ENCODE measurements at places on chromosomes 1 and 21. TPM values are rescaled to one million over a fixed set of nuclear protein-coding genes. Genes with fewer than 3 reads are reported as not detected.

VSIG8 gene
- not detected for polyA plus RNA-seq

TMEM82 gene
- not detected for polyA plus RNA-seq

NIBAN1 gene
- polyA plus RNA-seq: 41.4 TPM

BMP8A gene
- polyA plus RNA-seq: not detected

HSD3B2 gene
- not detected for polyA plus RNA-seq

RGS4 gene
- 0.05 TPM for polyA plus RNA-seq

FAM151A gene
- polyA plus RNA-seq: not detected

SNAPIN gene
- polyA plus RNA-seq: 78.6 TPM

AK4 gene
- 67.6 TPM for polyA plus RNA-seq

GPR52 gene
- not detected for polyA plus RNA-seq

KIF2C gene
- polyA plus RNA-seq: 100 TPM

RAB3GAP2 gene
- 17.9 TPM for polyA plus RNA-seq

- DNase-seq: no peak
These were observed 21.9 kb downstream of the PEA15 start for GRCh38 chr1:160227034-160227433.

DNA sequence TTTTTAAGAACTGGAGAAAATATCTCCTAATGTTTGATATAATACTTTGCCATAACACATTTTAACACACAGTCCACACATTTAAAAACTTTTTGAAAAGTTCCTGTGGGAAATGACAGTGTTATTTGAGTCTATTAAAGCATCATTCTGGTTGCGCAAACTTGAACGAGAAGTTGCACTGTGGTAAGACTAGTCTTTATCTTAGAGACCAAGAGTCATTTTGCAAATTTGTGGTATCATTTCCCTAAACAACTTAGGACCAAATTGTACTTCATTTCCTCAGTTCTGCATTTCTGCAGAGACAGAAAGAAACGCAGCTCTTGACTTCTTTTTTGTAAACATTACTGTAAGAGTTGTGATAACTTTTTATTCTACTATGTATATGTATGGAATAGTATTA, at the start of gene RGS18:
Gene RGS18 (plus strand): TSS at position 282 of the 400 bp plus-strand sequence. CDS start 176 bp downstream, outside the sequence.
- DNase-seq: peak; percentile 11

- DNase-seq: no peak
These were observed 27.5 kb downstream of the ATP8B2 start for GRCh38 chr1:154352581-154353459.

GRCh38 chr1:63980740-63981407, 207.1 kb downstream of the ROR1 start:
- no peak for DNase-seq

GRCh38 chr1:68231627-68232288, 565 bp downstream of the WLS start:
- no peak for DNase-seq

- DNase-seq: no peak
These were observed 46.3 kb upstream of the VAV3 start for GRCh38 chr1:108011295-108011694.

- no peak for DNase-seq
These were observed 402.9 kb downstream of the PTPRU start for GRCh38 chr1:29639156-29639736.

DNA sequence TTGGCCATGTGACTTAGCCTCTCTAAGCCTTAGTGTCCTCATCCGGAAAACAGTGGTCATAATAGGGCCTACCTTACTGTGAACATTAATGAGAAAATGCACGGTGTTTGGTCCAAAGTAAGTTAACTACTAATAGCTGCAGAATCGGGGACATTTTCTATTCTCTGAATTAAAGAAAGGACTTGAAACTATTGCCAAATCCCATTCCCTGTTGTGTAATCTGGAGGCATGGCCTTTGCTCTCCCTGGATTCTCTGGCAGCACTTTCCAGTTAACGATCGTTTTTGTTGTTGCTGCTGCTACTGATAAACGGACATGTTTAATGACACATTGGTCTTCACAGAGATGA, 30.5 kb downstream of the FMO4 start:
- DNase-seq: no peak

- DNase-seq: no peak
These were observed 1.8 kb downstream of the MFN2 start for GRCh38 chr1:11982010-11982392.

DNA sequence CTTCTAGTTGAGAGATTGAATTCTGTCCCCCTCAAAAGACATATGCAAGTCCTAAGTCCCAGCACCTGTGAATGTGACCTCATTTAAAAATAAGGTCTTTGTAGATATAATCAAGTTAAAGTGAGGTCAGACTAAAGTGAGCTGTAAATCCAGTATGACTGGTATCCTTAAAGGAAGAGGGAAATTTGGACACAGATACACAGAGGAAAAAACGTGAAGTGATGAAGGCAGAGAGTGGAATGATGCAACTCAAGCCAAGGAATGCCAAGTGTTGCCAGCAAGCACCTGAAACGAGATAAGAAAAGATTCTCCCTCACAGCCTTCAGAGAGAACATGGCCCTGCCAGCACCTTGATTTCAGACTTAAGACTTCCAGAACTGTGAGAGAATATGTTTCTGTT, 444.7 kb upstream of the VAMP3 start:
- no peak for DNase-seq

GRCh38 chr1:170586321-170587252, 54.6 kb downstream of the GORAB start:
- DNase-seq: no peak

- DNase-seq: no peak
These were observed 355.0 kb upstream of the ESRRG start for GRCh38 chr1:217078078-217078690.

DNA sequence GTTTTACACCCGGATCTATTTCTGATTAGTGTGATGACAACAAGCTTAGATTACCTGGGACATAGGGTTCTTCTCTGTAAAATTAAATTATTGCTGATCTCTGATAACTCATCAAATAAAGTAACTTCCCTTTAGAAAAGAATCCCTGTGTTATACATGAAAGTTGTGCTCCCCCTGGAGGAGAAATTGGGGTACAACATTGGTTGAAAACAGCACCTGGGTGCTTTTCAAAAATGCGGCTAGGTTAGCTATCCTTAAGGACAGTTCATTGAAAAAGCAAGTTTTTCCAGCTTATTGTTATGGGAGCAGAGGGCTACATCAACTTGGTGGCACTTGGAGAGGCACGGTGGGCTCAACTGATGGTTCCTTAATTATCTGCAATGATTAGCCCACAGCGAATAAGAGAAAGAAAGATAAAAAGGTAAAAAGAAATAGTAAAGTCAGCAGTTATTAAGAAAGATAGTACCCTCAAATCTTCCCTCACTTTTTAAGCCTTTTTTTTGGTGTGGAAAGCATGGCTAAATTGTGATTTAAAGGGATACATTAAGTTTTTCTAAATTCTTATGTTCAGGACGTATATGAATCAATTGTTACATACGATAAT, 97.8 kb downstream of the FMN2 start:
- no peak for DNase-seq

- no peak for DNase-seq
These were observed 15.7 kb downstream of the ABCG1 start for GRCh38 chr21:42234464-42235241.

DNA sequence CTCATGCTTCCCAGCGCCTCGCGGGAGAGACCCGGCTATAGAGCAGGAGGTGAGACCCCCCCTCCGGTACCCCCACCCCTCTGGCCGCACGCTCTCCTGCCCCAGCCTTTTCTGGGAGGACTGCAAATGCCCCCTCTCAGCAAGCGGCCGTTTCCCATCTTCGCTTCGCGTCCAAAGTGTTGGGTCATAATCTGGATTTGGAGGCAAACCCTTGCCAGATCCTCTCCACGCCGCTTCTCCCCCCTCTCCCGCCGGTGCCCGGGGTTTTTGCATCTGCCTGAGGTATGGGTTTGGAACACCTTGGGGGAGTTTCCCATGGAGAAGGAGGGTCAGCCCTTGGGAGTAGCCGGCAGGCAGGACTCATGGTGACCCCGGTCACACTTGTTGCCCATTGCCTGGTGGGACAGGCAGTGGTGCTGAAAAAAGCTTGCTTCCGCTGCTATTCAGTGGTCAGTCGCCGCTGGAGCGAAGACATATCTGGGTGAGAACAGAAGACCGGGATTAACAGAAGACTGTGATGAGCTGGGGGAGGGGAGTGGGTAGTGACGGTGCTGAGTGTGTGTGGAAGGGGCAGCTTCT, 935 bp downstream of the KCNK2 start:
- DNase-seq: no peak

GRCh38 chr1:118487091-118487490, 302.1 kb upstream of the SPAG17 start:
- no peak for DNase-seq

GRCh38 chr1:186967656-186968394, 139.1 kb downstream of the PLA2G4A start:
- no peak for DNase-seq

DNA sequence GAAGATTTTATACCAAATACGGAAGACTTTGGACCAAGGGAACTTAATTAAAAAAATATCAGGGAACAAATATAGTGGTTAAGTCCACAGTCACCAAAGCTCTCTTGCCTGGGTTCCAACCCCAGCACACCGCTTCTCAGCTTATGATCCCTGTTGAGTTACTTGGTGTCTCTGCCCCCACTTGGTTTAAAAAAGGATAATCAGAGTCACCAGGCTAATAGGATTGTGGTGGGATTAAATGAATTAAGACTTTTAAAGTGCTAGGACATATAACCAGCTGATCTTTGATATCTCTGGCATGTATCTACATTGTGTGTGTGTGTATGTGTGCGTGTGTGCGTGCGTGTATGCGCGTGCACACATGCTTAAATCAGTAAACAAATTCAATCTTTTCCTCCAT, 474.7 kb upstream of the DAB1 start:
- DNase-seq: no peak

- no peak for DNase-seq
These were observed 385.6 kb upstream of the PKN2 start for GRCh38 chr1:88298506-88298905.

- DNase-seq: no peak
These were observed 38.5 kb upstream of the AK4 start for GRCh38 chr1:65109487-65109886.

GRCh38 chr1:224809613-224810012, 119.9 kb upstream of the DNAH14 start:
- DNase-seq: no peak

- no peak for DNase-seq
These were observed 21.9 kb upstream of the PKN2 start for GRCh38 chr1:88661951-88662699.

DNA sequence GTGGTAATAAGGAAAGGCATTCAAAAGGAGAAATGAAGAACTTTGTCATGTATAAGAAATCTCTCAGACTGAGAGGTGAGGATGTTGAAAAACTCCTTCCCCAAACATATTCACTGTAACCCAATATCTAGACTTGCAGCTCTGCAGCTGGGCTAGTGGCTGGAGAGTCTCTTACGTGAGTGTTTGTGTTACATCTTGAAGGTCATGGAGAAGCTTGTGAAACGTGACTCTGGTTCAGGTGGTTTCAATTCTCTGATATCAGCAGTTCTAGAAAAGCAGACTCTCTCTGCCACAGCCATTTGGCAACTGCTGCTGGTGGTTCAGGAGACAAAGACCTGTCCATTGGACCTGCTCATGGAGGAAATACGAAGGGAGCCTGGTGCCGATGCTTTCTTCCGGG, 55.0 kb upstream of the EPHA8 start:
- DNase-seq: no peak

DNA sequence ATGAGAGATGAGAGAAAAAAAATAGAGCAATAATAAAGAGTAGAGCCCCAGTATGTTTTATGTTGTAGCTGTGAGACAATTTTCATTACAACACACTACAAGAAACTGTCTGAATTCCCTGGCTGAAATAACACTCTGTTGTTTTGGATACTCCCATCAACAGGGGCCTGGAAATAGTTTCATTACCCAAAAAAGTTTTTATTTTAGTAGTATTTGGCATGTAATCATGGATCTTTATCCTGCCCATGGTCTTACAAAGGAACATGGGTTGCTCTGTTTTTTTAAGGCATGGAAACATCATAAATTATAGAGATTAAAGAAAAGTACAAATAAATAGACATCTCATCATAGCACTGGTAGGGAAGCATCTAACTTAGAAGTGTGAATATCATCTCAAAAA, 56.3 kb downstream of the GNG12 start:
- no peak for DNase-seq

DNA sequence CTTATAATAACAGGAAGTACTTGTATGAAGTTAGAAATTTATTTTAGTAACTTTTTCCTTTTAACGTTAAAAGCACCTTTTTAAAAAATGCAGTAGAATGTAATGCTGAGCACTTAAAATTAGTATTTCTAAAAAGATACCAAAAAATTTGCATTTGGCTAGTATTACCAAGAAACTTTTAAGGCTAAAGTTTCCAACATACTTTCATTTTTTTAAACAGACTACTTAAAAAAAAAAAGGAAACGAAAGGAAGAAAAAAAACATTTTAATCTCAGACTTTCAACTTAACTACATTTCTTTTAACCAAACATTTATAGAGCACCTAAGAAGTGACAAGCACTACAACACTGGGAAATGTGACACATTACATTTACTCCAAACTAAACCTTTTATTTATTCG, 2.8 kb downstream of the ARID4B start:
- no peak for DNase-seq

- DNase-seq: peak; percentile 84
These were observed 21.9 kb downstream of the UBASH3A start for GRCh38 chr21:42425591-42425990.

DNA sequence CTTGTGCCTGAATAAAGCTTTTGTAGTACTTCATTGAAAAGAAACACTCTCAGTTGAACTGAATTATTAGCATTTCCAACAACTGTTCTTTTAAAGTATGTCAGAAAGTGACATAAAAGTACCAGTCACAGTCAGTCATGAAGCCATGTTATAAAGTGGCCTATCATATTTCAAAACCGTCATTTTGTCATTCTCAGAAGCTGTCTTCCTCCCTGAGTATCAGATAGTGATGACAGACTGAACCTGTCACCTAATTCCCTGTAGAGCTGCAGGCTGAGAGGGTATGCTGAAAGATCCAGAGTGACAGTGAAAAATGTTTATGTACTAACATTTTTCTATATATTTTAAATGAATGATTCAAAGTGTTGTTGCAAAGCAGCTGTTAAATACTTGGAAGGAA, 1121.7 kb upstream of the PRMT6 start:
- DNase-seq: no peak

DNA sequence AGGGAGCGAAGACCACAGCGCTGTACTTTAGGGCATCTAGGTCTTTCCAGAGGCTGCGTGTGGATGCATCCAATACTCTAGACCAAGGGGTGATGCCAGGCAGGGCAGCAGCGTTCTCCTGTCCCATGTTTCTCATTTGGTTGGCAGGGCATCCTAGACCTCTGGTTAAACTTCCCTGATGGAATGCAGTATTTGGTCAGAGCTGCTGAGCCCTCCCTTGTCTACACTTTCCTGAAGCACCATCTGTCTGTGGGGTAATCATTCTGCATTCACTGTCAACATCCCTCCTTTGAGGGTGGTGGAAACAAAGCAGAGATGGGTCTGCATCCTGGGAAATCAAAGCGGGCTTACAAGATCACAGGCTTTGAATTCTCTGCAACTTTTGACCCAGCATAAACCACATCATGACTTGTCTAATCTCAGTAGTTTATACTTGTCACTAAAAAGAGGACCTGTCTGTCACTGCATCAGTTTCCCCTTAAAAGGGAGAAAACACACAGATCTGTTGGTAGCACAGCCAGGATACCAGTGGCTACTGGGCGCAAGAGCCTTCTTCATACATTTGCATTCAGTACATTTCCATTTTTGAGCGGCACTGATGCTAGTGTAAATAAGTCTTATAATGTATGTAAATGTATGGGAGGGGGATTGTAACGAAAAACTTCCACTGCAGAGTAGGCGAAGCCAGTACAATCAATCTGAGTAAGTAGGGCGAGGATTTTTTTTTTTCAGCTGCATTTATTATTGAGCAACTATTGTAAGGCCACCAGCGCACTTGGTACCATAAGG, 106.3 kb downstream of the GALNT2 start:
- DNase-seq: no peak

GRCh38 chr1:9422911-9423505, 116.3 kb upstream of the SLC25A33 start:
- DNase-seq: no peak

All from GM12878 (cell line).